ENCODE measurements at places on chromosomes 11 and 22.
A peak's percentile ranks its signal among the peaks of the same experiment; 100 is the strongest.

GRCh38 chr11:59560290-59560701 is 49.0 kb downstream of the OR4D9 start:
- DNase-seq: peak; percentile 93

DNA sequence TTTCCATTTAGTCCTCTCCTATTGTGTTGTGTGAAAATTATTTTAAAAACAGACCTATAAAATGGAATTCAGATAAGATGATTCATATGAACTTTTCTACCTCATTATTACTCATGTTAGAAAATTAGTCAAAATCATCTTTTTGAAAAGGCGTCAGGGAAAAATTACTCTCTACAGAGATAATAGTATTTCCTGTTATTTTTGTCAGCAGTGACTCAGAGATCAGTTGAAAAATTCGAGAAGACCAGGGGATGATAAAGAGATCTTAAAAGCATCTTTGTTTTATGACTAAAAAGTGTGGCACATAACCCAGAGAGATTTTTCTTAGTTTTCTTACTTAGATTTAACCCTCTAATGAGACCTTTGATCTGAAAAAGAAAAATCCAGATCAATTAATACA is 157.9 kb upstream of the CARD18 start:
- DNase-seq: no peak

- no peak for DNase-seq
Observed at GRCh38 chr11:134250246-134250645, 2.9 kb downstream of the THYN1 start.

DNA sequence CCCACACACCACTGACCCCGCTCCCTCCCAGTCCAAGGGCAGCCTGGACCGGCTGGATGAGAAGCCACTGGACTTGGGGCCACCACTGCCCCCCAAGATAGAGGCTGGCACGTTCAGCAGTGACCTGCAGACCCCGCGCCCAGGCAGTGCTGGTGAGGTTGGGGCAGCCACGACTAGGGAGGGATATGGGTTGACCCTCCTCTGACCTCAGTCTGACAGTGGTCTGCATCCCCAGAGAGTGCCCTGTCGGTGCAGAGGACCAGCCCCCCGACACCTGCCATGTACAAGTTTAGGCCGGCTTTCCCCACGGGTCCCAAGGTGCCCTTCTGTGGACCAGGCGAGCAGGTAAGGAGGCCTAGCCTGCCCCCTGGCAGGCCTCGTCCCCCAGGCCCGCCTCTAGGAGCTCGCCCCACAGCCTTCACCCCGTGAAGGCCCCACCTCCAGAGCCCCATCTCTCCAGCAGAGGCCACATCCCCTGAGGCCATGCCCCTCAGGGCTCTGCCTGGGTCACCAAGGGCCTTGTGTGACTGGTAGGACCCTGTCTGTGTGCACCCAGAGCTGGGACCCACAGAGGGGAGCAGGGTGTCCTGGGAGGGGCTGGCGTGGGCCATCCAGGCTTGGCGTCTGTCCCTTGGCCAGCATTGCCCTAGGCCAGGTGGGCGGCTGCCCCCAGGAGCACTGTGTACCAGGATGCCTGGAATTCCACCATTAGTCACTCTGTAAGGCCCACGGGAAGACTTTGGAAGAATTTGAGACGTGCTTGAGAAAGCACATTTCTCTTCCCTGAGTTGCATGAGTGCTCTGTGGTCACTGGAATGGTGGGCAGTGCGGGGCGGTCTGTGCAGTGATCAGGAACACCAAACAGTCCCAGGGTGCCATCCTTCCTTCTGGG is 9.4 kb downstream of the CCDC188 start:
- DNase-seq: no peak

DNA sequence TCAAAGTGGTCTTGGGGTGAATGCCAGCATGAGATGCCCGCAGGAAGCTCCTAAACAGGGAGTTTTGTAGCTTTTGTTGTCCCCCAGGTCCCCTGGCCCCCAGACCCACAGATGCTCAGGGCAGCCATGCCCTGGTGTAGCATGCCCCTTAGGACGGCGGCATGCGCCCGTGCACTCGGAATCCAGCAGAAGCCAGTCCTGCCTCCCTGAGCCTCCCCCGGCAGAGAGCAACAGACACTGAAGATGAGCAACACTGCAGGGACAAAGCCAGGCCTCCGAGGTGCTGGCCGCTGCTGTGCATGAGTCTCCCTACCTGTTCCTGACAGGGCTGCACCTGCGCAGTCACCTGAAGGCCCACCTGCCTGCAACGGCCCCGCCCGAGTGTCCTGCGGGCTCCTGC is 59.1 kb downstream of the TRMU start:
- DNase-seq: no peak

DNA sequence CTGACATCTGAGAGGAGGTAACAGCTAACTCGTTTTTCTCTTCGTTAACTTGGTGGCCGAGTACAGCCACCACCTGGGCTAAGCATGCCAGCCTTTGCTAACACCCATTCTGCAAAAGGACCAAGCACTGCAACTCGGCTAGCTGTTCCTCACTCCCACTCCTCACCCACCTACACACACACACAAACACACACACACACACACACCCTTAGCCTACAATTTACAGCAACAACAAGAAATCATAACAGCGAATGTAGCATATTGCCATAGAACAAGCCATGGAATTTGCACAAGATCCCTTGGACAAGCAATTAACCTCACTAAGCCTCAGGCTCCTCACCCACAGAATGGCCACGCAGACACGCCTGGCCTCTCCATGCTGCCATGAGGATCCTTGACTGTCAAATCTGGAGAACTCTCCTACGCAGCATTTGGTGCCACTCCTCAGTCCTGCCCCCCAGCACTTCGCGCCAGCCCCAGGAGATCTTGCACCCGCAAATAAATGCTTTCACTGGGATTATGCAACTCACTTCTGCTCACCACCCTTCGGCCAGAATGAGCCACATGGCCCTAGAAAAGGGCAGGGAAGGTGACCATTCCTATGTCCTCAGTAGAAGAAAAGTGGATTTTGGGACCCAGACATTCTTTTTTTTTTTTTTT is 58.9 kb downstream of the LARGE1 start:
- no peak for DNase-seq

- DNase-seq: no peak
Observed at GRCh38 chr11:128910576-128910975, 19.4 kb downstream of the KCNJ5 start.
